ENCODE measurements at places on chromosomes 5 and 9. TPM values are rescaled to one million over a fixed set of nuclear protein-coding genes. Genes with fewer than 3 reads are reported as not detected.

The APBA1 gene
- 4.3 TPM for total RNA-seq

DNA sequence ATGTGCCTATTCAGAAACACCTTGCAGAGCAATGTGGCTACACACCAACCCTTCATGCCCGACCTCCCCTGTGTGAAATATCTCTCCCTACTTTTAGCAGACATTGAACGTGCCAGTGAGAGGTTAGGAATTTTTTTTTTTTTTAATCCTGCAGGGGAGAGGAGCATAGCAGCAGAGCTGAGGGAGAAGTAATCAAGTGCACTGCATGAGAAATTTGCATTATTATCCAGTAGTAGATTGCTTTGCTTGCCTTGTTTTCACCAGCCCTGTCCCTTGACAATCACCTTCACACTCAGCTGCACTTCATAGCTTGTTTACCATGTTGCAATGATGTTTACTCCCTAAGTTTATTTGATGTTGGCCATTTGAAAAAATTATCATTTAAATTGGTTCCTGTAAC lies 489.6 kb upstream of the ZNF608 start:
- no peak for DNase-seq
- no peak overlapping the region for H3K4me3 ChIP-seq
- H3K36me3 ChIP-seq: no peaks in the 10 kb centered on the region
- H3K4me1 ChIP-seq: no peaks in the 10 kb centered on the region
- H3K27me3 ChIP-seq: no peaks in the 10 kb centered on the region

DNA sequence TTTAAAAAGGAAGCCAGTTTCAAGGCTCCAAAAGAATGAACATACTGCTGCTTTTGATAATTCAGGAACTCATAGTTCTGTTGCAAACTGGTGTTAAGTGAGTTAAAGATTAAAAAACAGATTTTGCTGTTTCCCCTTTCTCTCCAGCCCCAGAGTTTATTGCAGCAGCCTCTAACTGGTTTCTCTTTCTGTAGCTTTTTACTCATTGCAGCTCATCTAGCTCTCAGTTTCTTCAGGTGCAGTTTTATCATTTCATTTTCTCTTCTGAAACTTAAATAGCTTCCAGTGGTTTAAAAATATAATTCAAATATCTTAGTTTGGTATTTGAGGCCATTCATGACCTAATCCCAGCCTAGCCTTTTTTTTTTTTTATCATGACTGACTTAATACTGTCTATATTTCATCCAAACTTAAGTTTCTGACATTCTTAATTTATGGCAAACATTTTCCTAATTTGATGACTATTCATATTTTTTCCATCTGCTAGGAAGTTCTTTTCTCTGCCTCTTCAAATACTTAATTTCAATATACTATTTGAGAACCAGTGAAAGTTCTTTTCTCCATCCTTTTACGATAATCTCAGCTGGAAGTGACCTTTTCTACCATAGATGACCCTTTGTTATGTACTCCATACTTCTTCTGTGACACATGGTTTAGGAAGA lies 252.7 kb upstream of the GRIA1 start:
- no peak overlapping the region for H3K27ac ChIP-seq
- DNase-seq: no peak
- no peaks in the 10 kb centered on the region for H3K4me1 ChIP-seq
- no peak overlapping the region for H3K4me3 ChIP-seq
- no peaks in the 10 kb centered on the region for H3K36me3 ChIP-seq

DNA sequence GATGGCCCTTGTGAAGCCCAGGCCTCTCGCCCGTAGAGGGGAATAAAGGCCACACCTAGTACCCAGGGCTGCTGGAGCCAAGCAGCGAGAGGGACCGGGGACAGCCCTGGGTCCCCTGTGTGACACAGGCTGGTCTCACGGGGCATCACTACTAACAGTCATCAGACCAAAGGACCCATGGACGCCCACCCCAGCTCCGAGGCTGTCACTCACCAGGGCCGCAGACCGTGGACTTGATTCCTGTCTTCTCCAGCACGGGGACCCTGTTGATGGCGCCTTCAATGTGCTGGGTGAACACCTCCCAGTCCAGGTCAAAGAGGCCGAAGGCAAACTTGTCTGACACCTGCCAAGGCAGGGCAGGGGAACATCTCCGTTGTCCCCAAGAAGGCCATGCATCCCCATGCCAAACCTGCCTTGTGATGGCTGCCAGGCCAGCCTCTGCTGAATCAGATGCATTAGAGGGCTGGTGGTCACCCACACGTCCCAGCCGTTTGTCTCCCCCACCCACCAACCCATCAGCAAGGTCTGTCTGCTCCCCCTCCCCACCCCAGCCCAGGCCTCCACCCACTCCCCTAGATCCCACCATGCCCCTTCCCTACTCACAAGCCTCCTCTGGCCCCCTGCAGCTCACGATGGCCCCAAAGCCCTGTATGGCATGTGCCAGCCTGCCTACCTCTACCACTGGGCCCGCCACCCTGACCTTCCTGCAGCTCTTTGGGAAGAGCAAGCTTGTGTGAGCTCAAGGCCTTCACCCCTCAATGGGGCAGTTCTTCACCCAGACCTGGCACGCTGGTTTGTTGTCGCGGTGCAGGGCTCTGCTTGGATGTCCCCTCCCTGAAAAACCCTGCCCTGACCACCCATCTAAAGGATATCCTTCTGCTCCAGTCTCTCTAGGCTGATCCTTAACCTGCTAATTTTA lies 20.8 kb downstream of the SARDH start:
- H3K4me1 ChIP-seq: peaks cover 14% of the 10 kb centered on the region
- no peaks in the 10 kb centered on the region for H3K27me3 ChIP-seq
- no peak for DNase-seq
- no peaks in the 10 kb centered on the region for H3K36me3 ChIP-seq
- H3K27ac ChIP-seq: no peak overlapping the region

DNA sequence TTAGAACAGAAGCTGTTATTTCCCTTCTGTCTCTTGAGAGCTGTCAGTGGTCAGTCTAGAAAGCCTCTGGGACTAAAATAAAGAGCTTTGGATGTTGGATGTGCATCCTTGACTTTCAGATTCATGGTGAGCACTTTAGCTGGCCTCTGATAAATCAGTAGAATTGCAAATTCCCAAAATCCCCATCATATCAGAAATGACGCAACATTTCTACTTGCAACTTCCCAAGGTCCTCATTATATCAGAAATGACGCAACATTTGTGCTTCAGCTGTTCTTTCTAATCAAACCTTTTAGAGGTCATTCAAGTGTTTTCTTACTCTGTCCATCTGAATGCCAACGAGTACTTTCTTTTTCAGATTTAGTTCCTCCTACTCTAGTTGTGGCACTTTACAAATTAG lies 167.3 kb upstream of the MOCS2 start:
- no peaks in the 10 kb centered on the region for H3K27me3 ChIP-seq
- H3K36me3 ChIP-seq: no peaks in the 10 kb centered on the region
- H3K4me1 ChIP-seq: no peaks in the 10 kb centered on the region

Data from lower lobe of right lung (tissue), 2 donors.